Activated T-cell treated with anti-CD3 and anti-CD28 coated beads for 1 hour (primary cell): ENCODE measurements at places on chromosomes 16 and 17.
A peak's percentile ranks its signal among the peaks of the same experiment; 100 is the strongest.

GRCh38 chr17:19304209-19304608 is 58.3 kb downstream of the B9D1 start:
- no peak for DNase-seq

DNA sequence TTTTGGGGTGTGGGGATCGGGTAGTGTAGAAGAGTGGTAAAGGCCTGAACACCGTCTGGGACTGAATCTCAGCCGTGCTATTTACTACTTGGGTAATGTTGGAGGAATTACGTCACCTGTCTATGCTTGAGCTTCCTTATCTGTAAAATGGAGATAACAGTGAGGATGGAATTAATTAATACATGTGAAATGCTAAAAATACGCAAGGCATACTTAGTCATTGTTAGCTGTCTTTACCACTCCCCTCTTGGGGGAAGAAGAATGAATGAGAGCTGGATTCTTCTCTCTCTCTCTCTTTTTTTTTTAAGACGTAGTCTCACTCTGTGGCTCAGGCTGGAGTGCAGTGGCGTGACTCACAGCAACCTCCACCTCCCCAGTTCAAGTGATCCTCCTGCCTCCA is 41.1 kb upstream of the TANGO6 start:
- DNase-seq = no peak

GRCh38 chr17:2716649-2717048 is 5.1 kb upstream of the CLUH start:
- no peak for DNase-seq

DNA sequence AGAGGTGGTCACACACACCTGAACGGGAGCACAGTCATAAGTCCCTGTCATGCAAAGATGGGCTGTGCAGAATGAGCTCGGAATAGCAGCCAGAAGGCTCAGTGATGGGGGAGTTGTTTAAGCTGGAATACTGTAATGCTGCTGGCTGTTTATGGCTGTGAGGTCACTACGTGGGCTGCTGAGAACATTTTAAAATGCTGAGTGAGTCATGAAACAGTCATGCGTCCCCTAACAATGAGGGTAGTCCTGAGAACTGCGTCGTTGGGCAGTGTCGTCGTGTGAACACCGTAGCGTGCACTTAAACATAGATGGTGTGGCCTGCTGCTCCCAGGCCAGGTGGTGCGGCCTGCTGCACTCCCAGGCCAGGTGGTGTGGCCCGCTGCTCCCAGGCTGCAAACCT is 39.7 kb downstream of the TBCD start:
- no peak for DNase-seq

GRCh38 chr16:70725024-70725911 is 39.4 kb upstream of the MTSS2 start:
- no peak for DNase-seq

GRCh38 chr17:64537488-64537887 is 30.7 kb downstream of the CEP95 start:
- no peak for DNase-seq

GRCh38 chr17:57463103-57463885 is 207.0 kb downstream of the MSI2 start:
- no peak for DNase-seq

DNA sequence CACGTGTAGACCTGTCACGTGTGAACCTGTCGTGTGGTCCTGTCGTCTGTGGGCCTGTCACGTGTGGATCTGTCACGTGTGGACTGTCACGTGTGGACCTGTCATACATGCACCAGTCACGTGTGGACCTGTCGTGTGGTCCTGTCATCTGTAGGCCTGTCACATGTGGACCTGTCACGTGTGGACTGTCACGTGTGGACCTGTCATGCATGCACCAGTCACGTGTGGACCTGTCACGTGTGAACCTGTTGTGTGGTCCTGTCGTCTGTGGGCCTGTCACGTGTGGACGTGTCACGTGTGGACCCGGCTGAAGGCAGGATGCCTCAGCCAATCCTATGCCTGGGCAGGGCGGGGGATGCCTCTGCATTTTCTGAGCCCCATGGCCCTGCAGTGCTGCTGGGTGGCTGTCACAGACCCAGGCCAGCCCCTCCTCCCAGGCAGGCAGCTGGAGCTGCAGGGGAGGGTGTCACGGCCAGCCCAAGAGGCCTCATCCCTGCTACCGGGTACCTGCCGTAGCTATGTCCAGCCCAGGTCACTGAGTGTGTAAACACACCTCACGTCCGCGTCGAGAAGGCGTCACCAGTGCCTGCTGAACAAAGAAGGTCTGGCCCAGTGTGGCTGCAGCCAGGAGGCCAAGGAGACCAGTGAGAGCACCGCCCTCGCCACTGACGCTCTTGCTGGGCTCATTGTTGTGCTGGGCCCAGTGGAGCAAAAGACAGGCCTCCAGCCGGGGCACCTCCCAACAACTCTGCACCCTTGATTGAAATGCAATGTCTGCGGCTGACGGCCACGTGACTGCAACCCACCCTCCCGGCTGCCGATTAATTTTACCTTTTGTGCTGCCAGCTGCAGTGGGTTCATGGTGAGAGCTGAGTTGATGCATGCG is 18.6 kb upstream of the ACSF3 start:
- no peak for DNase-seq

DNA sequence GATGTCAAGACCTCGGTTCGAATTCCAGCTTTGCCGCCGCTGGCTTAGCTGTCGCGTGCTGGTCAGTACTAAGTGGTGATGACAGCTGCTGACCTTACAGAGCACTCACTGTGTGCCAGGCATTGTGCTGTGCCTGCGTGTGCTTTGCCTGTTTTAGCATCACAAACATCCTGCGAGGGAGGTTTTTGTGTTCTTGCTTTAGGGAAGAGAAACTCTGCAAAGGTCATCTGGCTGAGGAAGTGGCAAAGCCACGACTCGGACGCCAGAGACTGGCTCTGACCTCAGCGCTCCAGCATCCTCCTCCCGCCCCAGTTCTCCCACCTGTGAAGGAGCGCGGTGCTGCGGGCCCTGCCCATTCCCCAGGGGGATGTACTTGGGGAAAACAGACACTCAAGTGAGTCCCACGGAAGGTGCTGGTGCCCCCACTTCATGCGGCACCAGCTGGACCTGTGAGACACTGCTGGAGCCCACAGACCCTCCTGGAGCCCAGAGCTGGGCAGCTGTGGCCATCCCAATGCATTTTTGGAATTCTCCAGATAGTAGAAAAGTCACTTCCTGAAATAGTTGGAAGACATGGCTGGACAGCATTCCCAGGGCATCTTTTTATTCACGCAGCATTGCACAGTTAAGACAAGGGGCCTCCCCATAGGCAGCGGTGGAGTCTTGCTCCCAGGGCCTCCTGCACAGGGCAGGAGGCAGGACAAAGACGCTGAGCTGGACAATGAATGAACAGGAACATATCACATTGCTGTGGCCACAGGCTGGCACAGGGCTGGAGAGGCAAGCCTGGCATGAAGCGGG is 20.0 kb upstream of the HERPUD1 start:
- no peak for DNase-seq

DNA sequence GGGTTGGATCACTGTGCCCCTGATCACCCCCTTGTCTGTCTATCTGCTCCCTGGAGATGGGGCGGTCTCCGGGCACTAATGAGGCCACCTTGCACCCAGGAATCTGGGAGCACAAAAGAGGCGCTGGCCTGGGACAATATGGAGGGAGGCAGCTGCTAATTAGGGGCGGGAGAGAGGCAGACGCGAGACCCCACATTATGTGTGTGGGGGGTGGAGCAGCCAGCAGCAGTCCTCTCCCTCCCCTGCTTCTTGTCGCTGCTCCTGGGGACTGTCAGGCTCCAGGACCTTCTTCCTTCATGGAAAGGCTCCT is 324 bp upstream of the HCRT start:
- no peak for DNase-seq

GRCh38 chr16:89613231-89613953 is at the start of gene DPEP1:
Gene DPEP1, plus strand, starts transcription at chr16:89613642. Its CDS starts 16,769 bp downstream, at chr16:89630411.
- no peak for DNase-seq

- DNase-seq = no peak
These were observed 5.9 kb downstream of the SCARF1 start for GRCh38 chr17:1639549-1640180.

- DNase-seq = no peak
These were observed 487 bp downstream of the RANBP10 start for GRCh38 chr16:67805718-67806427.

- DNase-seq = no peak
These were observed 13.9 kb downstream of the GPR142 start for GRCh38 chr17:74380959-74381808.

GRCh38 chr16:69918241-69918640 is 32.9 kb upstream of the CLEC18A start:
- no peak for DNase-seq

GRCh38 chr17:2049333-2050299 is 5.3 kb upstream of the HIC1 start:
- DNase-seq = peak; percentile 87

GRCh38 chr16:11626657-11627291 is 40.1 kb upstream of the LITAF start:
- DNase-seq = no peak

GRCh38 chr17:56826611-56827414 is 6.9 kb downstream of the C17orf67 start:
- DNase-seq = no peak

DNA sequence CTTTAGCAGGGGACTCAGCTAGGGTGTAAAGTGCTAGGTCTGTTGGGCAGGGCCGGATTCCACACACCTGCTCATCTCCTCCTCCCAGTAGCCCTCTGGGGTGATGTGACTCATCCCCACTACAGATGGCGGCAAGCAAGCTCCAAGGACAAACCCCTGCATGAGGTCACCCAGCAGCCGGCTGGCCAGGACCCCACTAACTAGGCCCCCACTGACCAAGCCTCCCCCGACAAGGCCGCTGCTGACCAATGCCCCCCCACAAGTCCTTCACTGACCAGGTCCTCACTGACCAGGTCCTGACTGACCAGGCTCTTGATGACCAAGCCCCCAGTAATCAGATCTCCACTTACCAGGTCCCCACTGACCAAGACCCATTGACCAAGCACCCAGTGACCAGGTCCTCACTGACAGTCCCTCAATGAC is 36.7 kb downstream of the TNFRSF13B start:
- DNase-seq = no peak

DNA sequence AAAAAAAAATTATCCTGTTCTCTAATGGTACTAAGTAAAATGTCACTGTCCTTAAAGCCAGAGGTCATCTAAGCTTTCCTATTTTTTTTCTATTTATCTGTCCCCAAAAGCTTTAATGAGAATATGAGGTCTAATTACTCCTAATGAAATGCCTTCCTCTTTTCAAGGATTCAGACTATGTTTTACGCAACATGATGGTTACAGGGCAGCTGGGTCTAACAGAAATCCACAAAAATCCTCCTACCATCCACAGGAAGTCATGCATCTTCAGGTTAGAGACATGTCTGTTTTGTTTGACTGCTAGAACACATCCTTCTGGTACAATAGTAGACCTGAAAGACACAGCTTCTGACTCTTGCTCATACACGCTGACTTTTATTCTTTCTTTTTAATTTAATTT is 29.7 kb upstream of the NSRP1 start:
- no peak for DNase-seq

DNA sequence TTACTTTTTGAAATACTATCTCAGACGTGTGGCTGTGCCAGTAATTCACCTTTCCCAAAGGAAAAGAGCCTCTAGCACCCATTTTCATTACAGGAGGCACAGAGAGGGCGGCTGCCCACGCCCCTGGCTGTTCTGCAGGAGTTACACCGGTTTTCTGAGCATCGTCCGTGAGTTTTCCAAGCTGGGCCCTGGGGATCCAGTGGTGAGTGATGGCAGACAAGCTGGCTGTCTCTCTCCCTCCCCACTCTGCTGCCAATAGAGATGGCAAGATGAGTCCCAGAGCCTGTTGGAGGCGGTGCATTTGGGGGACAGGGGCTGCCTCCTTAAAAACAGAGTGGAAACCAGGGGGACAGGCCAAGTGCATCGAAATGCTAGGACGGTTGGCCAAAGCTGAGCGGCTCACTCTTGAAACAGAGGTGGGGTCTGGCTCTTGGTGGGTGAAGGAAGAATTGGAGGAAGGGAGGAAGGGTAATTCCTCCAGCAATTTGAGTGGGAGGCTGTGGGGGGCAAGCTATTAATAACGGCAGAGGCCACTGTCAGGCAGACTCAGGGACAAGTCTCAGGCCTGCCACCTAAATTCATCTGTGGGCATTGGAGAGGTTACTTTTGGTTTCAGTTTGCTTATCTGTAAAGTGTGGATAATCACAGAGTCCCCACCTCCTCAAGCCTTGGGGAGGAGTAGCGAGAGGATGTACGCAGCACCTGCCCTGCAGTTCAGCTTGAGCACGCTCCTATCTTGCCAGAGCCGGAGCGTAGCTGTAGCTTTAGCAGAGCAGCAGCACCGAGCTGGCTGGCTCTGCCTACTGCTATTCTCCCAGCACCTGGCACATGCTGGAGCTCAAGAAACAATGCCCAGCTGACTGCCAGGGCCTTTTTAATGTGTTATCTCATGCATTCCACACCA is 7.5 kb upstream of the NOS2 start:
- DNase-seq = peak; percentile 40

- no peak for DNase-seq
These were observed 888 bp downstream of the PIGW start for GRCh38 chr17:36535669-36536081.

DNA sequence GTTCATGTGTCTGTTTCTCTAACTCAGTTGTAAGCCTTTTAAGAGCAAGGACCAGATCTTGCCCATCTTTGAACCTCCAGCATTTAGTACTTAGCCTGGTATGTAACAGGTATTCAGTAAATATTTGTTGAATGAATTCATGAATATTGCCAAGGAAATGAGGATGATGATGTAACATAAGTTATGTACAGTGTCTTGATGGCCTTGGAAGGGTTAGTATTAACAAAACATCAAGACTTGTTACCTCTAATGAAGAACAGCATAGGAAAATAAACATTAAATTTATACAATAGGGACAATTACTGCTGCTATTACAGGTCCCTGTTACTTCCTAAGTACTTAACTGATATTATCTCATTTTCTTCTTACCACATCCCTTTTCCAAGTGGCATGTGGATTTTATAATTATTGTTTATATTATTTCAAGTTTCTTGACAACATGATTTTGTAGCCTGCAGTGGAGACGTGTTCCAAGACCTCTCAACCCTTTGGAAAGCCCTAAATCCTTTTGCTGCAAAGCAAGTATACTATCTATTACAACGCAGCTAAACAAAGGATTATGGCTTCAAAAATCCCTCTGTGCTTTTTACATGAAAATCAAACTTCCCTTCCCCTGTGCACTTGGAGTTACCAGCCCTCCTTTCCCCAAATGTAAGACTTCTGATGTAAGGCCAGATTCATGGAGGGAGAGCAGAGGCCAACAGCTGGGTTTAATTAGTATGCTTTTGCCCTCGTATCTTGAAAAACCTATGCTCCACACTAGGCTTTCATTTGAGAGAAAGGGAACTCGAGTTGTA is 77.4 kb upstream of the SMIM36 start:
- no peak for DNase-seq

- no peak for DNase-seq
These were observed 211.6 kb downstream of the WWOX start for GRCh38 chr16:78310990-78311561.

DNA sequence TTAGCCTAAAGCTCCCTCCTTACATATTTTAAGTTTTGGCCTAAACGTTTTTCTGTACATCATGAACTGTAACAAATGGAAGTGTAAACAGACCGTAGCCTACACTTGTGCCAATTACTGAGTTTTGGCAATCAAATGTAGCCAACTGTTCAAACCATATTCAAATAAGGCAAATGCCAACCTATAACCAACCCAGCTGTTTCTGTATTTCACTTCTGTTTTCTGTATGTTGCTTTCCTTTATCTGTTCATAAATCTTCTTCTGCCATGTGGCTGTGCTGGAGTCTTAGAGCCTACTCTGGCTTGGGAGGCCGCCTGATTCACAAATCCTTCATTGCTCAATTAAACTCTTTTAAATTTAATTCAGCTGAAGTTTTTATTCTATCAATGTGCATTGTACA is 6.9 kb upstream of the C16orf78 start:
- DNase-seq = no peak

- no peak for DNase-seq
These were observed 21.5 kb downstream of the CRYM start for GRCh38 chr16:21256636-21257035.

- peak; percentile 47 for DNase-seq
These were observed 45.2 kb downstream of the MYH13 start for GRCh38 chr17:10327640-10328039.
